ENCODE measurements at places on chromosomes 7 and 10. TPM values are rescaled to one million over a fixed set of nuclear protein-coding genes. Genes with fewer than 3 reads are reported as not detected.
A peak's percentile ranks its signal among the peaks of the same experiment; 100 is the strongest.

- no peak for DNase-seq
Observed at GRCh38 chr7:29987083-29987482, 2.5 kb downstream of the SCRN1 start.

- no peak for DNase-seq
Observed at GRCh38 chr7:131383417-131384285, 56.0 kb downstream of the MKLN1 start.

- no peak for DNase-seq
Observed at GRCh38 chr10:101595591-101596433, 7.7 kb downstream of the DPCD start.

DNA sequence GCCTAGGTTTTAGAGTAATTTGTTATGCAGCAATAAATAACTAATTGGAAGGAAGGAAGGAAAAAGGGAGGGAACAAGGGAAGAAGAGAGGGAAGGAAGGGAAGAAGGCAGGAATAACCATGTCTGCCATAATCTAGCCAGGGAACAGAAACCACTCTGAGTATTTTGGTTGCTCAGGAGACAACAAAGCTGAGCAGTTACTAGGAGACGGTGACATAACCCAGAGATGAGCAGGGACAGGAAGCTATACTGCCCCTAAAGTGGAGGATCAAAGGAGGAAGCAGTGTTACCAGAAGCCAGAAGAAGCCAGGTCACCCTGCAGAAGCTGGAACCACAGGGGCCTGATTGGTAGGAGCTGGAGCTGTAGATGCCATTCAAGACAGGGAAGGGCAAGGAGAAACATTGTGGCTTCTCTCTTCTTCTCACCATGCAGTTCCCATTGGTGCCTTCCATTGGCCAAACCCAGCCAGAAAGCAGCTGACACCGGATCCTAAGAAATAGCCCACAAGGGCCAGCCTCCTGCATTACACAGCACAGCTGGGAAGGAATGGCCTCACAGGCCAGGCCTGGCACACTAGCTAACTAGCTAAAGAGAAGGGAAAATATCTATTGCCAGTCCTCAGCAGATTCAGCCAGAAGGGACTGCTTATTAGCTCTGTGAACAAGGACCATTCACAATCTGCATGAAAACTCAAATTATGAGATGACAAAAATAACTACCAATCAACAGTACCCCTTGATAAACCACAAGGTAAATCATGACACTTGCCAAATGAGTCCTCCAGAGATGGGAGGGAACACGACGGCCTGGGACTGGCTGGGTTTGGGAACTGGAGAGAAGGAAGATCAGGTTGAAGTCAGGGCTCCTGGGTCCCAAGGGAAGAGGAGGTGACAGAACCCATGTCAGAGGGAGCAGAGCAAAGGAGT is 184.5 kb upstream of the NFE2L3 start:
- DNase-seq = no peak

- DNase-seq = no peak
Observed at GRCh38 chr7:46533946-46534345, 612.9 kb upstream of the IGFBP3 start.

DNA sequence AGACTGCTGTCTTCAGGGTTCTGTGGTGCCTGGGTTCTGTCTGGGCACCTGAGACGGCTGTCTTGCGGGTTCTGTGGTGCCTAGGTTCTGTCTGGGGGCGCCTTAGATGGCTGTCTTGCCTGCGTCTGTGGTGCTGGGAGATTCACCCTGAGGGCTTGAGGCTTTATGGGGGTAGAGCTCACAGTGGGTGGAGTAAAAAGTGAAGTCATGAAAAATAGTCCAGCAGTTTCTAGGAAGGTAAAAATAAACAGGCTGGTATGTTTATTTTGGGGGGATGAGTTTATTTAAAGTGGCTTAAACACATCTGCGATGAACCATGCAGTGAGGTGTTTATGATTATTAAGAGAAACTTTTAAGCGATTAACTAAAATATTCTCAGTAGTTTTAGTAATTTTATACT is 64.2 kb downstream of the NKX6-2 start:
- no peak for DNase-seq

DNA sequence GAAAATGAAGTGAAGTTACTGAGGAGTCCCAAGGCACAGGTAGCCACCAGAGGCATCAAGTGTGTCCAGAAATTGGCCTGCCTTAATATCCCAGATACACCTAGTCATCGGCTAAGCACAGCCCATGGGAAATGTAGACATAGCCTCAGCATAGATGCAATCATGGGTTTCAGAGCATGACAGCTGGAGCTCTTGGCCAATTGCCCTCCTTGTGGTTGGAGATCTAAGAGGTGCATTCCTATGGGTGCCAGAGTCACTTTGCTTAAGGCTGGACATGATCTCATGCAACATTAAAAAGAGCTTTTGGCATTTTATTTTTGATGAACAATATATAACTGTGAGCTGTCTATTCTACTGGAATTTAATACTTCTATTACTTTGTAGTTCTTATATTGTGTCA is 758.0 kb upstream of the LRRTM3 start:
- DNase-seq = no peak

DNA sequence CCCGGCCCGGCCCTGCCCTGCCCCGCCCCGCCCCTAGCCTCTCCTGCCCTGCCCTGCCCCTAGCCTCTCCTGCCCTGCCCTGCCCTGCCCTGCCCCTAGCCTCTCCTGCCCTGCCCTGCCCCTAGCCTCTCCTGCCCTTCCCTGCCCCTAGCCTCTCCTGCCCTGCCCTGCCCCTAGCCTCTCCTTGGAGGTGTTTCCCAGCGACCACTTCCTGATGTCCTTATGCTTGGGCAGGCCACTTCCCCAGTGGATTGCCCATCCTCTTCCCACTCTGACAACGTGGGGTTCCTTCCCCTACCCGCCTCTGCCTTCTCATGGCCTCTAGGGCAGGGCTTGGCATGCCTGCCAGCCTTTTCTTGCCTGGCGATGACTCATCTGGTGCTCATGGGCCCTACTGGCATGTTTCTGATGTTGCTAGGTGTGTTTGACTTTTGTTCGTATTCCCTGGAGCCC is 21.2 kb downstream of the PRXL2A start:
- peak; percentile 53 for DNase-seq

DNA sequence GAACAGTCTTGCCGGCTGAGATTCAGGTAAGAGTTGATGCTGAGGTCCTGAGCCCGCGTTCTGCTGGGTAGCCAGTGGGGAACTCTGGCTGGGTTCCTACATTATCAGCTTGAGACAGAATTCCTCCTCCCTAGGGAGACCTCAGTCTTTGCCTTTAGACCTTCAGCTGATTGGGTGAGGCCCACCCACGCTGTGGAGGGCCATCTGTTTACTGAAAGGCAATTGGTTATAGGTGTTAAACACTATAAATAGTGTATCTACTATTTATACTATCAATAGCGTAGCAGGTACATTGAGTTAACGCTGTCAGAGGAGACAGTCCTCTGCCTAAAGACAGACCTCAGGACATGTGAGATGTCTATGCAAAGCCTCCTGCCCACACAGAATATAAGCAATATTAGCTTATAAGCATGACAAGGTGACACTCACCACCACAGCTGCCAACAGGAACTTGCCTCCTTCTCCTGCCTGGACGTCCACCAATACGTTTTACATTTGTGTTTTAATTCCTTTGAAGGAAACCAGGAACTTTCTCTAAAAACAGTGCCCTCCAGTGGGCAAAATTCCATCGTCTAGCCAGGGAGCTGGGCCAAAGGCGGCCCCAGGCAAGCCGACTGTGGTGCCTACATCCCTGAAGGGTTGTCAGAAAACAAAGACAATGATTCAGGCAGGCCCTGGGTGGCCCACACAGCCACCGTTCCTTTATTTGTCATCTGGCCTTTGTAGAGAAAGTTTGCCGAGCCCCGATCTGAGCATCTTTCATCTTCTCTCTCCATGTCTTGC is 58.8 kb downstream of the INSIG1 start:
- no peak for DNase-seq

DNA sequence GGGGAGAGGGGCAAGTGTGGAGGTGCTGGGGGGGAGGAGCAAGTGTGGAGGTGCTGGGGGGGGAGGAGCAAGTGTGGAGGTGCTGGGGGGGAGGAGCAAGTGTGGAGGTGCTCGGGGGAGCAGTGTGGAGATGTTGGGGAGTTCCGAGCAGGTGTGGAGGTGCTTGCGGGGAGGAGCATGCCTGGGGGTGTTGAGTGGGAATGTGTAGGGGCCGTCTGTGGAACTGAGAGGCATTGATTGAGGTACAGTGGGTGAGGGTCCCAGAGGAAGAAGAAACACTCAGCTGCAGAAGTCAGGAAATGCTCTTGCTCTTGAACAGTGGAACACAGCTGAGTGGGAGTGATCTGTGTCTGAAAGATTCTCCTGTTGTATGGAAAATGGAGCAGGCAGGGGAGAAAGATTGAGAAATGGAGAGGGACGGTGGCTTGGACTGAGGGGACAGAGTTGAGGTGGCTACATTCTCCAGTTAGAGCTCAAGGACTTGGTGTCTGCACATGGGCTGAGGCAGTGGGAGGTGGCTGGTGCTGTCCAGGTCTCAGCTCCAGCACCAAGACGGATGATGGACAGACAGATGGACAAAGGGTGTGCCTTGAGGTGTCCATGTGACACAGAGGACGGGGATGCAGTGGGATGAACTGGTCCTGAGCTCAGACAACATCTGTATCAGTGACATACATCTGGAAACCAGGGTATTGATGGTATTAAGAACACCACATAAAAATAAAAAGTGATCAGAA is 25.2 kb upstream of the NCAPG2 start:
- DNase-seq = no peak

- no peak for DNase-seq
Observed at GRCh38 chr10:69317175-69317604, 38.9 kb downstream of the HK1 start.

- DNase-seq = no peak
Observed at GRCh38 chr10:65945061-65945460, 980.8 kb upstream of the LRRTM3 start.

DNA sequence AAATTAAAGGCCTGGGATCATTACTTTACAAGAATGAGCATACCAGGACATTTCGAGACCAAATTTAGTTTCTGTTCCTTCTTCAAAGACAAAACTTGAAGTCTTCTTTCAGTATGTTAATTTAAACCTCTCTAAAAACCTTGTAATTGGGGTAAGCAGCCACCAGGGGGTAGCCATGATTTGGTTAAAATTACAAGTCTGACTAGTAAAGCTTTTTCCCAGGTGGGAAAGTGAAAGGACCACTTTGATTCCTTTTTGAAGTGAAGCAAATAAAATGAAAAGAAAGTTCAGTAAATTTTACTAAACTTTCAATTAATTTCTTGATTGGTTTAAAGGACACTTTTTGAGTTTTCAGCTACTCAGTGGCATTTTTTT is 294.3 kb downstream of the BBS9 start:
- no peak for DNase-seq

- no peak for DNase-seq
Observed at GRCh38 chr10:72812753-72813430, 80.6 kb upstream of the OIT3 start.

DNA sequence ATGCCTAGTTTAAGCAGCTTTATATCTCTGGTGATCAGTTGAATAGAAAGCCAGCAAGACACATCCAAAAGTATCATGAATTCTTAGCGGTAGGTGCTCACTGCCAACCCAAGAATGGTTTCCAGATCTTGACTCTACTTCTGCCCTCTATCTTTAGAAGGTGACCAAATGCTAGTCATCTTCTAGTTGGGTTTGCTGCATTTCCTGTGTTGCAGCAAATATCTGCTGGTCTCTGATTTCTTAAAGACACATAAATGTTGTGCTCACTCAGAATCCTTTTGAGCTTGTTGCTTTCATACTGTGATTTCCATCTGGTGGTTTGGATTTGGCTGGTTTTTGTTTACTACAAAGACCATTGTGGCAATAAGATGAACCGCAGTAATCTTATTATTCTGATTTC is 2.2 kb downstream of the CDC123 start:
- no peak for DNase-seq

GRCh38 chr10:58473976-58474375 is 38.7 kb upstream of the BICC1 start:
- no peak for DNase-seq

DNA sequence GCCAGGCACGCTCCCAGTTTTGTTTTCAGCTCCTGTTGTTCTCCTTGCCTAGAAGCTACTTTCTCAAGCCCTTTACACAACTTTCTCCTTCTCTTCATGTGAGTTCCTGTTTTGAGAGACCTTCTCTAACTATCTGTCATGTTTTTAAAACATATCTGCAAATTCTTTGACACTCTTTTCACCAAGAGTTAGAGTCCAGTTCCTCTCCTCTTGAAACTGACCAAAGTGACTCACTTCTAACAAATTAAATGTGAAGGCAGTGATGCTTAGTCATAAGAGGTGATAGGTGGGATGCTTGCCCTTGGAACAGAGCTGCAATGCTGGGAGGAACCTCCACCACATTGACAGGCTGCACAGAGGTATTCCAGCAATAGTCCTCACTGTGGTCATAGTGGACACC is 25.3 kb downstream of the ZSCAN25 start:
- DNase-seq = no peak

- no peak for DNase-seq
Observed at GRCh38 chr7:134625550-134625949, 21.1 kb upstream of the BPGM start.

DNA sequence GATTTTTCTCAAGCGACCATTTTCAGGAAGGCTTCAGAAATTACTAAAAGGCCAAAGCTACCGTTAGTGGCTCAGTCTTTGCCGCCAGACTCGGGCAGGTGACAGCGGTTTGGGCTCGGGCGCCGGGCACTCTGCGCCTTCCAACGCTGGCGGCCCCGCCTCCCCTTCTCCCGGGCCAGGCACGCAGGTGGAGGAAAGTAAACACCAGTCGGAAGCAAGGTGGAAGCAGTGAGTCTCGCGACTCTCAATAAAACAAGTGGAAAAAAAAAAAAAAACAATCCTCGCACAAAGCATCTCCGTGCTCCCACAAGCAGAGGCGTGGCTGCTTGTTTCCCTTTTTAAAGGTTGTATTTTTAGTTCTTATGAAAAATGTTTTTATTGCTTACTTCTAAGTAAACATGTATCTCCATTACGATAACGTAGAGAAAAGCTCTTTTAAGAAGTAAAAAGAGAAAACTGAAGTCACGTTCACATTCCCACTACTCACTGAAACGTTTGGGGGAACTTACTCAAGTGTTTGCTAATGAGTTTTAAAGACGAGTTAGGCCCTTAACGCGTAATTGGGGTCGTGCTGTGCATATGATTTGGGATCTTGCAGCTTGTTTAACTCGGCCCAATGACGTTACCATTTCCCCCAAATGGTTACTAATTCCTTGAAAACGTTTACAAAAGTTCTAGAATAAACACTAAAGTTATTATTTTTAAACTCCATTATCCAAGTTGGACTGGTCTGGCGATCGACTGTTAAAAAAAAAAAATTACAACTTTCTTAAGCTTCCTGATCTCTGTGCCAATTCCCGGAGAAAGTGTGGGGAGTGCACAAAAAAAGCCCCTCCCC is 864 bp downstream of the CDCA7L start:
- peak; percentile 80 for DNase-seq

Gene FAM237B
- not detected for total RNA-seq

Gene NCF1
- total RNA-seq = 2.9 TPM

Gene SDK1
- 5.8 TPM for total RNA-seq

Gene GPER1
- 7.2 TPM for total RNA-seq

Gene AMPH
- 1.1 TPM for total RNA-seq

Gene WDFY4
- total RNA-seq = 4.6 TPM

Gene PIK3CG
- 5.9 TPM for total RNA-seq

Gene RBM20
- total RNA-seq = 1.9 TPM

Gene ZNF804B
- total RNA-seq = not detected

Gene PTN
- total RNA-seq = 5.4 TPM

Gene GPNMB
- 15.0 TPM for total RNA-seq

Gene EMX2
- total RNA-seq = 0.31 TPM

Gene RELN
- 1.5 TPM for total RNA-seq

Data from left colon (tissue), 2 donors.